Pons (tissue), 1 donor: ENCODE measurements at places on chromosomes 5 and 9.

DNA sequence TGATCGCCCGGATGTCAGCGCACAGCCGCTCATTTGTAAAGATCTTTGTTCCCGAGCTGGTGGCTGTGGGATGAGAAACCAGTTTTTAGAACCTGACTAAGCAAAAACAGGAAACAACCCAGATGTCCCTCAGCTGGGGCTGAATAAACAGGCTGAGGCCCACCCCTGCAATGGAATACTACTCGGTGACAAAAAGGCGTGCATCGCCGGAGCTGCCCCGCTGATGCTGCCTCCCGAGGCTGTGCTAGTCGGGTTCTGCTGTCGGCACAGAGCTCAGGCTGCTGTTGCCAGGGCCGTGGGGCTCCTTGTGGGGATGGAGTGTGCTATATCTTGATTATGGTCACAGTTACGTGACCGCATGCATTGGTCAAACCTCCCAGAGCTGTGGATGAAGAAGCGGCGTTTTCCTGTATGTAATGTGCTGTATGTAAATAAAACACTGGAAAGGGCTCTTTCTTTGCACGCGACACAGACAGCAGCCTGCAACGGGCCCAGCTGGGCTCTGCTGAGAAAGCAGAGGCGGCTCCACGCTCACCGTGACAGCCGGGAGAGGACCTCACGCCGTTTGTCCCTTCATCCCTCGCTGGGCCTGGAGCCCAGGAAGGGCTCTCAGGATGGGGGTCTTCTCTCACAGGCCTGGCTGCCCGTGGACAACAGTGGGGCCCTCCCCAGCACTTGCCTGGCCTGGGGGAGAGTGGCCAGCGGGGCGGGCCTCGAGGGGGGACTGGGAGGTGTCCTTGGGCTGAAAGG lies 51.5 kb upstream of the RNU6ATAC start:
- peak; percentile 57 for DNase-seq

GRCh38 chr5:170907758-170908157 lies 45.9 kb downstream of the RANBP17 start:
- no peak for DNase-seq

DNA sequence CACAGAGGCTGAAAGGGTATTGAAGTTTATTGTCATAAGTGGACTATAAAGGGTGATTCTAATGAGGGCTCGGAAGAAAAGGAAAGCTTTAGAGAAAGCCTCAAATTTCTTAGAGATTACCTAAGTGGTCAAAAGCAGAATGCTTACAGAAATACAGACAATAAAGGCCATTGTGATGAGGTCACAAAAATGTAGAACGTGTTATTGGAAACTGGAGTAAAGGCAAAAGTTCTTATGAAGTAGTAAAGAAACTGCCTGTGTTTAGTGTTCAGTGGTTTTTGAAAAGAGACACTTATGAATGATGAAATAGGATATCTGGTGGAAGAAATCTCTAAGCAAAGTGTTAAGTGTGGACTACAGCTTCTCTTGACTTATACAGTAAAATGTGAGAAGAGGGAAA lies 726.9 kb downstream of the DNAH5 start:
- no peak for DNase-seq

- no peak for DNase-seq
Measured at GRCh38 chr9:87579781-87580541, 82.3 kb downstream of the DAPK1 start.

DNA sequence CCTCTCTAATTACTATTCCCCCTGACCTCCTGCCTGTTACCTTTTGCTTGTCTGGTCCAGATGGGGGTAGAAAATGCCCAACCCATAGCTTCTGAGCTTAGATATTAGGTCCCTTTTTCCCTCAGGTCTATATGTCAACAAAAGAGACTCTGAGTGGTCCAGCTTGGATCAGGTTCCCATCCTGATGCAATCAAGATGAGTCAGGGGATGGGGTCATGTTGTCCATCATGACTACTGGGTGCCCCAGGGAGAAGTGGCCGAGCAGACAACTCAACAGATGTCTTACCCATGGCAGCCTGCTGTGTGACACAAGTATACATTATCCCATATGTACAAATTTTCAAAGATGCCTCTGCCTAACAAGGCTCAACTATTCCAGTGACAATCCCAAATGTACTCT lies 9.1 kb upstream of the ANKH start:
- no peak for DNase-seq

DNA sequence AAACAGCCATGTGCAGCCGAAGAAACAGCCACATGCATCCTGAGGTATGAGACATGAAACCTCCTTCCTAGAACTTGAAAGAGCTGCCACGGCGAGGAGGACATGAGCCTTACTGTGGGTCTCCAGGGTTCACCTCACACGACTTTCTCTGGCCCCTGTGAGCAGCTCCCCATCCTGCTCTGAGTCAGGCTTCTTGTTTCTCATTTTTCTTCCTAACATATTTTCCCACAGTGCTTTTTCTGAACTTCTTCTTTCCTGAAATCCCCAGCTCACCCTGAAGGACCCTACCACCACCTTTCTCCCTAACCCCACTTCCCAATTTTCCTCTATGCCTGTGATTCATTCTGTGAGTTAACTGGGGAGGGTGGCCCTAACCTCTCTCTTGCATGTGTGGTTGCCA lies 33.7 kb upstream of the ADRB2 start:
- no peak for DNase-seq

GRCh38 chr5:128193665-128194390 lies 110.3 kb downstream of the SLC12A2 start:
- no peak for DNase-seq

- no peak for DNase-seq
Measured at GRCh38 chr5:111930449-111930848, 173.5 kb upstream of the NREP start.

DNA sequence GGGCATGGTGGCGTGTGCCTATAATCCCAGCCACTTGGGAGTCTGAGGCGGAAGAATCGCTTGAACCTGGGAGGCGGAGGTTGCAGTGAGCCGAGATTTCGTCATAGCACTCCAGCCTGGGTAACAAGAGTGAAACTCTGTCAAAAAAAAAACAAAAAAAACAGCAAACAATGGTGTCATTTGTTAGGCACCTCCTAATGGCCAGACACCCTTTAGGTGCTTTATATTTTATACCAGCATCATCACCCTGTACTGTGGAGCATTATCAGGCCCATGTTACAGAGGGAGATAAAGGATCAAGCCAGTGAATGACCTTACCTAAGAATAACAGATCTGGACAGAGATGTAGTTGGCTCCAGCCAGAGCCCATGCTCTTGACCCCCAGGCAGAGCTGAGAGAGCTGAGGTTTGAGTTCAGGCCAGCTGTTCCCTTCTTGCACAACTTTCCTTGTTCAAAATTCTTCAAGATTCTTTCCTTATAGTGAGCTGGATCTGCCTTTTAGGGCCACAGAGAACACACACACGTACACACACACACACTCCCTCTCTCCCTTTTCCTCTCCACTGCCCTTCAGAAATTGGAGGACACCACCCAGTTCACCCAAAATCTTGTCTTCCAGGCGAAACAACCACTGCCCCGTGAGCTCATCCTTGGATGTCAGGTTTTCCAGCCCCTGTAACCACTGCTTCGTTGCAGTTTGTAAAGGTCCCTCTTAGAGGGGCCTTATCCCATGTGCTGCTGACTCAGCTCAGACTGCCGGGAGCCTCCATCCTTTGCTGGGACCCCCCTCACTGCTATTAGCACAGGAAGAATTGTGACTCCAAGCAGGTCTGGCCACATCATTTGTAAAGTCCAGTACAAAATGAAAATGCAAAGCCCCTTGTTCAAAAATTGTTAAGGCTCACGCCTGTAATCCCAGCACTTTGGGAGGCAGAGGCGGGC lies 10.4 kb upstream of the PTGES start:
- DNase-seq = no peak

GRCh38 chr5:56490971-56491468 lies 257.9 kb upstream of the ANKRD55 start:
- no peak for DNase-seq

DNA sequence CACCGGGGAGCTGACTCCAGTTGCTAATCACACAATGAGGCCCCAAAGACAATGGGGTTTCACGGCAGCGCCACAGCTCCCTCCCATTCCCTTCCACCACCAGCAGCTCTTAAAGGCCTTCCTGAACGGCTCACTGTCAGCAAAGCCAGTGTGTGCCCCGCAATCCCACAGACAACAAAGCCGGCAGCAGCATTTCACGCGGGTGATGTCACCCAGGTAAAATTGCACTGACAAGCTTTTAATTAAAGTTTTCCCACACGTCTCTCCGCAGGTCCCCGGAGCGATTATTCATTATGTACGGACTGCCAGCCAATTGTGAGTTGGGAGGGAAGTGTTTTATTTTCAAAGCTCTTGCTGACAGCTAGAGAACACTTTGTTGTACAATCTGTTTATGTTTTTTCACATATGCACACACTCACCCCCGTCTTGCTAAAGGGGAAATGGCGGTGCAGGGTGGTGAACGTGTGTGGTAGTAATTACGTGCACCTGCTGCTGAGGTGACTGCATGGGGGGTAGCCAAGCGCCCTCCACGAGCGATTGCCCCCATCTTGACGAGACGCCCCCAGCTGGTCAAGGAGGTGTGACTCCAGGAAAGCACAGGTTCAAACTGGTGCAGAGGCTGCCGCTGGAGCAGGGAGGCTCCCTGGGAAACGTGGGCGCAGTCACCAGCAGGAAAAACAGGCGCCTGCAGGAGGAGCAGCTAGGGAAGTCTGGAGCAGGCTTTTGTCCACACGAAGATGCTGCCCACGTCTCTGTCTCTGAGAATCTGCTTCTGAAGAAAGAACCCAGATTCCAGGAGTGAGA lies 65.0 kb downstream of the IRX2 start:
- DNase-seq = no peak

GRCh38 chr9:78486661-78487060 lies 189.7 kb downstream of the PSAT1 start:
- no peak for DNase-seq

DNA sequence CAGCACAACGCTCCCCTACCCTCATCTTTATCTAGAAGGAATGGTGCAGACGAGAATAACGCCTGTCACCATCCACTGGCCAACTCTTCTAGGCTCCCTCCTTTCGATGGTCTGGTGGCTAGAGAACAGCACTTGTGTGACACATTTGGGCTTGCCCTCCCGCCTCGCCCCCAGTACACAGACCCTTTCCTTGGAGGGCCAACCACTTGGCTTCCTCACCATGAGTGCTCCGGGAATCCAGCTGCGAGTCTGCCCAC lies 1.4 kb downstream of the GNAQ start:
- DNase-seq = no peak
